ENCODE measurements at places on chromosomes 2 and 18. TPM values are rescaled to one million over a fixed set of nuclear protein-coding genes. Genes with fewer than 3 reads are reported as not detected.

Gene IKZF2
- 0.80 TPM for polyA plus RNA-seq

Gene MBP
- 6.6 TPM for polyA plus RNA-seq

Gene SERPINB11
- not detected for polyA plus RNA-seq

Gene VWA3B
- not detected for polyA plus RNA-seq
